Caki2 (cell line): ENCODE measurements at places on chromosomes 6 and 20.

GRCh38 chr20:6884114-6884513 is 116.6 kb downstream of the BMP2 start:
- no peak for DNase-seq

- no peak for DNase-seq
Measured at GRCh38 chr20:38202982-38203293, 37.9 kb upstream of the TGM2 start.

GRCh38 chr6:85747666-85748065 is 105.0 kb upstream of the SYNCRIP start:
- DNase-seq, result no peak

- no peak for DNase-seq
Measured at GRCh38 chr20:13221313-13221672, 219 bp downstream of the ISM1 start.
